ENCODE measurements at places on chromosomes 1 and 21.

GRCh38 chr1:167997037-167997575 lies 60.2 kb upstream of the MPC2 start:
- DNase-seq, result no peak

DNA sequence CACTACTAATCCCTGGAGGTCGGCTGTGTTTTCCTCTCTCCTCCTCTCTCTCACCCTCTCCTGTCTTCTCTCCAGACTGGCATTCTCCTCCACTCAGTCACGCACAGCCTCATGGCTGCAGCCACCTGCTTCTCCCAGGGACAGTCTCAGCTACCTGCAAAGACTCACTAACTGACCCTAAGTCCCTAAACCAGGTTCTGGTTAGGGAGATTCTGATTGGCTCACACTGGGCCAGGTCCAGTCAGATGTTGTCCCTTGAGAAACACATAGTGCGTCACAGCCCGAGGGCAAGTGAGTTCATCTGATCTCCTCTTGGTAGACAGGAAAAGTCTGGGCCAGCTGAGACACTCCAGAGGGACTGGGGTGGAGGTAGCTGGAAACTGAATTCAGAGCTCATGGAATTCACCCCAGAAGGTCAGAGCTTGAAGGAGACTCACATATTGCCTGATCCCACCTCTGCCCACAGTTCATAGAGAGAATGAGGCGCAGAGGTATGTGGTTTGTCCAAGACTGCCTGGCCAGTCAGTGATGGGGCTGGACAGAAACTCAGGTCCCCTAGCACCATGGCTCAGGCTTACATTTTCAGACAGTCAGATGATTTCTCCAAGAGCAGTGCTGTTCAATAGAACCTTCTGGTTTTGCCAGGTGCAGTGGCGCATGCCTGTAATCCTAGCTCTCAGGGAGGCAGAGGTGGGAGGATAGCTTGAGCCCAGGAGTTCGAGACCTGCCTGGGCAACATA lies 40.4 kb upstream of the RPL11 start:
- DNase-seq, result no peak

GRCh38 chr1:183699616-183700160 lies 46.6 kb upstream of the APOBEC4 start:
- DNase-seq, result no peak

DNA sequence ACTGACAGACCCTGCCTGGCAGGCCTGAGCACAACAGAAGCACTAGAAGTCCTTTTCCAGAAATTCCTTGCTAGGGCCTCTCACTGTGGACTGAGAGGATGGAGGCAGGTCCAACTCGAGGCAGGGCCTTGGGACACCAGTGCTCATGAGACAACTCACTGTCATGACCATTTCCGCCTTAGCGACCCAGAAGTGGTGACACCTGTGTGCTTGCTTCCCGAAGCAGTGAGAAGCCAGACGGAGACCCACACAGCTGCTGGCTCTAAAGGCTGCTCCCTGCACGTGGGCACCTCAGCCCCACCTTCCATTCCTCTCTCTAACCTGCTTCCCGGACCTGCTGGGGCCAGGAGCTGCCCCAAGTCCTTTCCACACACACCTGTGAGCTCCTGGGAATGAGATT lies 33.0 kb downstream of the KCNC4 start:
- DNase-seq, result no peak

DNA sequence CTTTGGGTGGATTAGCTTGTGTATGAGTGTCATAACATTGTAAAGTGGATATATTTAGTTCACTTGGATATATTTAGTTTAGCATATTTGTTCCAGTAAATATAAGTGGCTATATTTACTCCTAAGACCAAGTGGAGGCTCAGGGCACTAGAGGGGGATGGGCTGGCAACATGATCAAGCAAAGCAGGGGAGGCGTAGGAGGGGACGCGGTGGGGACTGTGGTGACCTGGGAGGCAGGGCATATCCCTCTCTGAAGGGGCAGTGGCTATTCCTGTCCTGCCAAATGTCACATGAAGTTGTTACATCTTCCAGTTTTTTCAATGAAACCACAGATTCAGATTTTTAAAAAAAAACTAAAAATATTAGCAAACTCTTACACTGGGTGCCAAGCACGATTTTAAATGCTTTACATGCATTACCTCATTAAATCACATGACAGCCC lies 51.9 kb upstream of the EDN2 start:
- no peak for DNase-seq

- DNase-seq, result peak; percentile 22
Observed at GRCh38 chr1:8816831-8817411, 519 bp downstream of the RERE start.

DNA sequence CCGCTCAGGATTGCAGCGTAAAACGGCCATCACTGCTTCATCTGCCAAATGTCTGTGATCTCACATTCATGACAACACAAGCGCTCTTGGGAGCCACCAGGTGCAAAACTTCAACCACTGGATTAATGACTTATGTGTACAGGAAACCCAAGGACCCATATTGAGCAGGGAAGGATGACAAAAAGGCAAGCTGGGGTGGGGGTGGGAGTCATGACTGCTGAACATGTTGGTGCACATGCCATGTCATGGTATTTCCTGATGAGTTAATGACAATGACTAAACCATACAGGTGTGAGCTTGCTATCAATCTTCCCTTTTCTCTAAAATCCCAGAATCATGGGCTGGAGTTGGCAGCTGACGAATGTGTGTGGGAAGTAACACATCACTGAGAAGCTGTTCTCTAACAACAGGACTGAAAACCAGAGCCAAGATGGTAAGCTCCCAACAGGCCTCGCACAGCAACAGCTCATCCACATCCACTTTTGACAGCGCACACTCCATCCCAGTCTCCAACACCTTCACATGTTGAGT lies 3.1 kb upstream of the SH2D5 start:
- no peak for DNase-seq

Data from suppressor macrophage treated with lipopolysaccharide for 1 hour (primary cell).